ENCODE measurements at places on chromosomes 3 and 15.

DNA sequence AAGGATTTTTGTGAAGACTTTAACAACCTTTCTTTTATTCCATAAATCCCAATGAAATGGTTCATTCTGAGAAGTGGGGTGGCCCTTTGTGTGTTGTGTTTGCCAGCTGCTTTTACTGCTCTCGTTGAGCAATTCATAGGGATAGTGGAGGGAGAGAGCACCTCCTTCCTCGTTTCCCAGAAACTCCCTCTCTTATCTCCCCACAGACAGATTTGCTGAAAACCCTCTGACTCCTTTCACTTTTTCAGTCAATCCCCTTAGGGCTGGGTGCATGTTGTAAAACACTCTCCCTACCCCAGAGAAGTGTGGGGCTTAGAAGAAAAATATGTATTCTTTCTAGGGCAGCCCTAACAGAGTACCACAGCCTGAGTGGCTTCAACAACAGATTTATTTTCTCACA lies 557.2 kb upstream of the RGMA start:
- no peaks in the 10 kb centered on the region for H3K36me3 ChIP-seq
- H3K4me3 ChIP-seq: no peak overlapping the region
- no peaks in the 10 kb centered on the region for H3K27me3 ChIP-seq
- no peak for DNase-seq
- no peak overlapping the region for H3K27ac ChIP-seq
- H3K4me1 ChIP-seq: no peaks in the 10 kb centered on the region

- H3K4me3 ChIP-seq: no peak overlapping the region
- DNase-seq: no peak
- H3K27ac ChIP-seq: no peak overlapping the region
- peaks cover 3% of the 10 kb centered on the region for H3K27me3 ChIP-seq
- no peaks in the 10 kb centered on the region for H3K36me3 ChIP-seq
- no peaks in the 10 kb centered on the region for H3K4me1 ChIP-seq
These were observed 85.3 kb upstream of the TNFSF10 start for GRCh38 chr3:172608575-172608974.

- H3K27ac ChIP-seq: peak overlapping the region; percentile 75
- peaks cover 44% of the 10 kb centered on the region for H3K4me1 ChIP-seq
- peaks cover under 1% of the 10 kb centered on the region for H3K36me3 ChIP-seq
- no peak for DNase-seq
These were observed 12.5 kb upstream of the MGLL start for GRCh38 chr3:127834771-127835170.

DNA sequence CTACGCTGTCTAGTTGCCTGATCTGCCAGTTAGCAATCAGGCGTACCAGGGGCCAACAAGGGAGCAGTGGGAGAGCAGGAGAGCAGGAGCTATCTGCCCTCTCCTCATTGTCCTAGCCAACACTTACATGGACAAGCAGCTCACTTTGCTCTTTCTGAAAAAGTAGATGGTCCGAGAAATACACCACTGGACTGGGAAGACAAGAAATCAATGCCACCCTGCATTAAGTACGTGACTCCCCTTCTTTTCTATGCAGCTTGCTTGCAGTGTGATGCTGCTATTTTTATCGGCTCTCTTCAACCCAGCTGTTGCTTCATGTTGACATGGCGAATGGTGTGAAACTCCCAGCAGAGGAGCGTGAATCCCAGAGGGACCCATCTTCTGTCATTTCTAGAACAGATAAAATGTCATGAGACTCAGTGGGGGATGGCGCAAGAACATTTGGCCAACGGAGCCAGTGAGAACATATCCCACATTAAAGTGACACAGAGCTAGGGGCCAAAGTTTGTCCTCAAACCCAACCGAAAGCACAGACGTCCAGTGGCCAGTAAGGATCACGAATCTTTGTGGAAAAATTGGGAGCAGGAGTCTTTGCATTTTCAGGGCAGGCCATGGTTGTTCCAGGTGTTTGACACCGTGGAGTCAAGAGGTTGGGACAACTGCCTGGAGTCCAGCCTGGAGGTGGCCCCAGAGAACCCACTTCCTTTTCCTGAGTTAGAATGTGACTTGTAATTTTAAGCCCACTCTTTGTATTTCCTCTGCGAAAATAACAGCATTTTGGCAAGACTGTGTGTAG lies 53.7 kb upstream of the MEF2A start:
- H3K27ac ChIP-seq: peak overlapping the region; percentile 97
- no peaks in the 10 kb centered on the region for H3K27me3 ChIP-seq
- H3K36me3 ChIP-seq: no peaks in the 10 kb centered on the region
- H3K4me3 ChIP-seq: peak overlapping the region; percentile 82
- DNase-seq: peak; percentile 63

DNA sequence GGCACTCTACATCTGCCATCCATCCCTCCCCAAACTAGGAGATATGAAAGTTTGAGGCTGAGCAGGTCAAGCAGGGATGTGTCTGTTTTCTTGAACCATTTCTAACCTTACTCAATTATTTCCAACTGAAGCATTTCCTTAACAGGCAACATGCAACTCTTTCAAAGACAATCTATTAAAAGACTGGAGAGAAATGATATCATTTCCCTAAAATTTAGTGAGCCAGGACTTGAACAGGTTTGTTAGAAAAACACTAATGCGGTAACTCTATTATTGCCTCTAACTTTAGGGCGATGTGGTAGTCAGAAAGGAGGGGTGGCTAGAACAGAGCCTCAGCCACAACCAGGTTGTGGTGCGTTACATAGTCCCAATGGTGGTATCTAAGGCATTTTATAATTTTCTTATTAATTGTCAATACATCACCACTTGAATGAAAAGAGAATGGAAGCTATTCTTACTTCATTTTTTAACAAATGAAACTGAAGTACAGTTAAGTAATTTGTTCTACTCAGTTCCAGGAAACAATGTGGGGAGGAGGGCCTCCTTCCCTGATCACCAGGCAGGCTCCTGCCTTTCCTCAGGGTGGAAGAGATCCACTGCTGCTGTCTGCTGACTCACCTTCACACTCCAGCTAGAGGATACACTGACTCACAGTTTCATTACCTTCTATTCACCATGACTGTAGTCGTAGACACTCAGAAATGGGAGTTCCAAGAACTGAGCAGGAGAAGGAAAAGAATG lies 22.8 kb downstream of the MYO1E start:
- no peak overlapping the region for H3K4me3 ChIP-seq
- no peaks in the 10 kb centered on the region for H3K27me3 ChIP-seq
- peaks cover 92% of the 10 kb centered on the region for H3K4me1 ChIP-seq
- peaks cover 3% of the 10 kb centered on the region for H3K36me3 ChIP-seq
- DNase-seq: no peak
- H3K27ac ChIP-seq: peak overlapping the region; percentile 66

GRCh38 chr3:11507719-11508118 lies 136.0 kb downstream of the VGLL4 start:
- DNase-seq: no peak
- no peak overlapping the region for H3K4me3 ChIP-seq
- H3K36me3 ChIP-seq: peaks cover 18% of the 10 kb centered on the region
- no peaks in the 10 kb centered on the region for H3K4me1 ChIP-seq
- H3K27me3 ChIP-seq: no peaks in the 10 kb centered on the region

GRCh38 chr15:85785887-85786780 lies 8.6 kb downstream of the KLHL25 start:
- H3K27me3 ChIP-seq: no peaks in the 10 kb centered on the region
- DNase-seq: no peak
- peaks cover 13% of the 10 kb centered on the region for H3K4me1 ChIP-seq
- no peaks in the 10 kb centered on the region for H3K36me3 ChIP-seq

DNA sequence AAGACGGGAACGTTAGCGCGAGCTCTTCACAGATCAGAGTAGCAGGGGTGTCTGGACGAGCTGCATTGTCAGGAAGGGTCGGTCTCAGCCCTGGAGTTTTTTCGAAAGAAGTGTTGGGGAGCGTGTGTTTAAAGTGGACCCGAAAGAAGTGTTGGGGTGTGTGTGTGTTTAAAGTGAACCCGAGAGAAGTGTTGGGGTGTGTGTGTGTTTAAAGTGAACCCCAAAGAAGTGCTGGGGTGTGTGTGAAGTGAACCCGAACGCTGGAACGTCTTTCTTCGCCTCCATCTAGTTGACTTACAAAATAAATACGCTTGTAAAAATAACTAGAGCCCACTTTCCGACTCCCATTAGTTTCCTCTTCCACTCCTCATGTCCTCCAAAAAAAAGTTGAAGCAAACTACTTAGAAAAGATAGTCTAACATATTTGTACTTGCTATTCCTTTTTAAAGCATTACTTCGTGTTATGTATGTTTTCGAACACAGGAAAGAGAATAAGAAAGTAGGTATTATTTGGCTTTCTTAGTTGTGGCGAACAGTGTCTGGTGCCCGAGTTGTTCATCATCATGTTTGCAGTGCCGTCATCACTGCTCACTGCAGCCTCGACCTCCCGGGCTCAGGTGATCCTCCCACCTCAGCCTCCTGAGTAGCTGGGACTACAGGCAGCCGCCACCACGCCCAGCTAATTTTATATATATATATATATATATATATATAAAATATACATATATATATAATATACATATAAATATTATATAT lies 1.0 kb downstream of the LRCH3 start:
- peaks cover 67% of the 10 kb centered on the region for H3K4me1 ChIP-seq
- H3K36me3 ChIP-seq: peaks cover 14% of the 10 kb centered on the region
- H3K27me3 ChIP-seq: no peaks in the 10 kb centered on the region
- peak overlapping the region; percentile 90 for H3K27ac ChIP-seq
- DNase-seq: no peak

- peaks cover 5% of the 10 kb centered on the region for H3K36me3 ChIP-seq
- peaks cover 11% of the 10 kb centered on the region for H3K27me3 ChIP-seq
- H3K4me1 ChIP-seq: peaks cover 21% of the 10 kb centered on the region
- peak within 1 kb of the TSS; percentile 93 for H3K4me3 ChIP-seq
- peak; percentile 26 for DNase-seq
These were observed at the start of the genes LRRC49 and THAP10 for GRCh38 chr15:70892002-70892911. Gene LRRC49 (plus strand): TSS chr15:70892826. CDS start chr15:70892895, 69 bp downstream. Gene THAP10 (minus strand): TSS chr15:70892433. CDS start chr15:70892272, 161 bp downstream.

GRCh38 chr3:184481984-184482671 lies 79.5 kb upstream of the EPHB3 start:
- no peak overlapping the region for H3K4me3 ChIP-seq
- H3K4me1 ChIP-seq: peaks cover 6% of the 10 kb centered on the region
- H3K27me3 ChIP-seq: peaks cover 16% of the 10 kb centered on the region
- H3K27ac ChIP-seq: no peak overlapping the region
- no peaks in the 10 kb centered on the region for H3K36me3 ChIP-seq
- no peak for DNase-seq

DNA sequence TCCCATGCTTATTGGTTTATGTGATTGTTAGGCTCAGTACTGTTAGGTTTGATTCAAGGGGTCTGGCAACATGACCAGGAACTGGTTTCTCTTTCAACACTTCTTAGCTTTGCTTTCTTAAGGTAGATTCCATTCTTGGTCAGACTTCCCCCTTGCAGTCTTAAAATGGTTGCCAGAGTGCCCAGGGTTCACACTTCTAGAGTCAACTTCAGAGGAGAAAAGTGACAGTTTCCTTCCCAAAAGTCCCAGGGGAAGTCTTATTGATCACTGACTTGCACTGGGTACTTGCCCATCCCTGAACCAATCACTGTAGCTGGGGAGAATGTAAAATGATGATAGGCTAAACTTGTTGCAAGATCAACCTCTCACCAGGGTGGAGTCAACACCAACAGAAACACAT lies 14.1 kb downstream of the MGLL start:
- peaks cover 5% of the 10 kb centered on the region for H3K4me1 ChIP-seq

DNA sequence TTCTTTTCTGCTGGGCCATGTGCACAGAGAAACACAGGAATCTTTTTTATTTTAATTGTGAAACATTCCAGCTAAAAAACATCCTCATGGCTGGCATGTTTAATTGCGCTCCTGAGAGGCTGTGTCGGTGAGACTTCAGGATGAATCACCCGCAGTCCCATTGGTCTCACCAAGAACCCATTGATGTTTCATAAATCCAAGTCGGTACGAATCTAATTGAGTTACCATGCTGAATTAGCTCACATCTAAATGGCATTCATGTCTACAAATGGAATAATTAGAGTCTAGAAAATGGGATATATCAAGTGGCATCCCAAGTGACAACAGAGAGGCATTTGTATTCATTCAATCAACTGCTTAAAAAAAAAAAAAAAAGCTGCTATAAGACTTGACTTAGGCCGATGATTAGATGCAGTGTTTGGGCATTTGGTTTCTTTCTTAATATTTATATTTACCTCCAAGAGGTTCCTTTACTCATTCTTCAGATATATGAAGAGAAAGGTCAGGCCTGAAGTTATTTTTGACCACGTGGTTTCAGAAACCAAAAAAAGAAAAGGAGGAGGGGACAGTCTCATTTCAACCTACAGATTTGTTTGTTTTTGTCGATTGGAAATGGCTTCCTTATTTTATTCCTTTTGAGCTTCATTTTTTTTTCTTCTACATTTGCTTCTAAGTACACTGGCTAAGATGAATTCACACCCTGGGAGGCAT lies 79.1 kb upstream of the FOXB1 start:
- H3K36me3 ChIP-seq: no peaks in the 10 kb centered on the region
- H3K4me3 ChIP-seq: no peak overlapping the region
- no peak for DNase-seq

DNA sequence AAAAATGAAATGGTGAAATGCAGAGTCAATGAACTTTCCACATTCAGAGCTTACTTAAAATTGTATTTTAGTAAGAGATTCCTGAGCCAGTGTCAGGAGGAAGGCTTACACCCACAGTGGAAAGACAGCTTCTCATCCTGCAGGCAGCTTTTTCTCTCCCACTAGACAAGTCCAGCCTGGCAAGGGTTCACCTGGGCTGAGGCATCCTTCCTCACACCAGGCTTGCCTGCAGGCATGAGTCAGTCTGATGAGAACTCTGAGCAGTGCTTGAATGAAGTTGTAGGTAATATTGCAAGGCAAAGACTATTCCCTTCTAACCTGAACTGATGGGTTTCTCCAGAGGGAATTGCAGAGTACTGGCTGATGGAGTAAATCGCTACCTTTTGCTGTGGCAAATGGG lies 3.1 kb downstream of the CCR4 start:
- no peak overlapping the region for H3K4me3 ChIP-seq
- peaks cover 5% of the 10 kb centered on the region for H3K4me1 ChIP-seq
- no peak overlapping the region for H3K27ac ChIP-seq
- no peaks in the 10 kb centered on the region for H3K36me3 ChIP-seq
- no peaks in the 10 kb centered on the region for H3K27me3 ChIP-seq
- DNase-seq: no peak

- H3K36me3 ChIP-seq: no peaks in the 10 kb centered on the region
- H3K27ac ChIP-seq: no peak overlapping the region
- no peak overlapping the region for H3K4me3 ChIP-seq
These were observed 179.4 kb downstream of the SHOX2 start for GRCh38 chr3:157926822-157927221.

GRCh38 chr3:73718326-73719110 lies 93.8 kb upstream of the PDZRN3 start:
- DNase-seq: no peak
- H3K27ac ChIP-seq: no peak overlapping the region
- H3K36me3 ChIP-seq: no peaks in the 10 kb centered on the region
- H3K4me3 ChIP-seq: no peak overlapping the region
- H3K27me3 ChIP-seq: no peaks in the 10 kb centered on the region

DNA sequence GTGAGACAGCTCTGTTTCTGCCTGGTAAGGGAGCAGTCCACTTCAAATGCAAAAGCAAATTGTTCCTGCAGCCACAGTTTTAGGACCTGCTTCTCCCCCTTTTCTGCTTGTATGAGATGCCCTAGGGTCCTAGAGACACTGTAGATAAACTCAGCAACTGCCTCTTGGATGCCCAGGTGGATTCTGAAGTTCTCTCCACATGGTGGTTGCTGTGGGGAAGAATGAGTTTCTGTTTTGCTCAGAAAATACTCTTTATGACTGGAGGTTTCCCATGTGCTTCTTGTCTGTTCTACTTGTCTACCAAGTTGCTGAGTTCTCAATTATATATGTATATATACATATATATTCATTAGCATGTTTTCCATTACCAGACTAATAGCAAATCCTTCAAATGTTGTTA lies 5.6 kb upstream of the ZNF80 start:
- H3K36me3 ChIP-seq: no peaks in the 10 kb centered on the region
- no peak for DNase-seq
- no peak overlapping the region for H3K27ac ChIP-seq
- no peak overlapping the region for H3K4me3 ChIP-seq
